GM12892 (cell line): ENCODE measurements at places on chromosomes 12 and 14.

DNA sequence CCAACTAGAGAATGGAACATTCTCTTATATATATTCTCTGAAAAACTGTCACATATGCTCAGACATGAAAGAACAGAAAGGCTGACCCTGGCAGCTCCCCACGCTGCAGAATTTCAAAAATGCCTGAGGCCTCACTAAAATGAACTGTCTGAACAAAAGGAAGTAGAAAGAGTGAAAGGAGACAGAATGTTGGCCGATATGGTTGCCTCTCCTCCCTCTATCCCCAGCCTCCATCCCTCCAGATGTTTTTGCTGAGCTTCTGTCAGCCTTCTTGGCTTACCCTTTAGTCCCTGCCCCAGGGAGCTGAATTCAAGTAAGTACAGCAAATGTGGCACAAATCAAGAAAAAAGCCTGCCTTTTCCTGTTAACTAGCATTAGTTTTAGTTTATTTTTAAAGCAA, 6.9 kb downstream of the SMCO2 start:
- no peak for DNase-seq

DNA sequence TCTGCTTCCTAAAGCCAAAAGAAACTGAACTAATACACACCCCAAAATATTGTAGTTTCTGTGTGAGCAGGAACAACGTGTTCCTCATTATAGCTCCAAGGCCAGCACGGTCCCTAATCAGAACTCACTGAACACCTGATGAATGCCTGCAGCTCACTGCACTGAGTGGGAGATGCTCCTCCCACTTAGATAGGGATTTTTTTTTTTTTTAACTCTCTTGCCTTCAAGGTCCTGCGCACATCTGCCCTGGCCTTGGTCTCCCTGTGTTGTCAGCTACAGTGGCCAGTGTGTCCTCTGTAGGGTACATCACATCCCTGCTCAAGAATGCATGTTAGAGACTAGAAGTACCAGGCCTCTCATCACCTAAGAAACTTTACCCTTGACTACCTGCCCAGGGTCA, 44.3 kb upstream of the TMPO start:
- DNase-seq: no peak

GRCh38 chr14:62097072-62097471, 334.9 kb downstream of the SNAPC1 start:
- DNase-seq: no peak

DNA sequence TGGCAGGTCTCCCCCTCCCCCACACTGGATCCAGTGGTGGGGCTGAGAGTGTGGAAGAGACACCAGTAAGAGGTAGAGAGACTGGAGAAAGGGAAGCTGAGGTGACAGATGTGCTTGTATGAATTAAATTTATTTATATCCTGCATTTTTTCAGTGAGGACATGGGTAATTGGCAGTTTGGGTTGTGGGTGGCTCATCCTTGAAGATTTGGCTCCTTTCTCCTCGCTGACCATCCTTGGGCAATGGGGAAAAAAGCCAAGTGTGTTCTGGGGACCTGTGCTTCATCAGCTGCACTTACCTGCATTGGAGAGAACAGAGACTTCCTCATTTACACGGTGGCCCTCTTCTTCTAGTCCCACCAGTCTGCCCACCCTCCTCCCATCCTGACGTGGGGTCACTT, 86.4 kb downstream of the RFX4 start:
- no peak for DNase-seq

- no peak for DNase-seq
Measured at GRCh38 chr12:45938566-45938965, 51.8 kb downstream of the SCAF11 start.

DNA sequence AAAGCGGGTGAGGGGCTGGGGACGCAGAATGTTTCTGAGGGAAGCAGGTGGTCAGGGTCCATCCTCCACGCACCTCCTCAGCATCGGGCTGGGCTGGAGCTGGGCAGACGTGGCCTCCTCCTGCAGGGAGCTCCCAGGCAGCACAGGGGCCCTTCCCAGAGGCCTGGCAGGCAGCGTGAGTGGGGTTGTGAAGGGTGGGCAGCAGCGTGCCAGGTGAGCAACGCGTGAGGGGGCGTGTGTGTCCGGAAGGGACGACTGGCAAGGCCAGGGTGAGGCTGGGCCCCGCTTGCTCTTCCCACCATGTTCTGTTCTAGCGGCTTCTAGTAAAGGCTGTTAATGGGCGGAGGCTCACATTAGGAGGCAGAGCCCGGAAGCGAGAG, 17.1 kb downstream of the ANKRD9 start:
- no peak for DNase-seq

DNA sequence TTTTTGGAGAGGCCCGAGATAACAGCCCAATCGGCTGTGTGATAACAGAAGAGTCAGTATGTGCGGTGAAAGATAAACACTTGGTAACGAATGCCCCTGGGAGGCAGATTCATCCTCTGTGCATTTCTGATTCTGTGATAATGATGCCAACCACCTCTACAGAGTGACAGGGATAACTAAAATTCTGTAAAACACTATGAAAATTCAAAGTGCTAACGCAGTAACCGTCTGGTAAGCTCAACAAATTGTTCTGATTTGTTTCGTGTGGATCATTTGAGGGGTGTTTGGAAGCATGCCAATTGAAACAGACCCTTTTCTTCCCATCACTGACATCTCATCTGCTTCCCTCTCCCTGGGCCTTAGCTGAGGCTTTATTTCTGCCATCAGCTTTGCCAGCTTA, 76.3 kb downstream of the ESR2 start:
- DNase-seq: no peak

GRCh38 chr12:66678338-66679275, at the start of gene GRIP1:
GRIP1 (minus strand) TSS chr12:66679076; CDS start chr12:66678904, 172 bp downstream.
- DNase-seq: no peak

DNA sequence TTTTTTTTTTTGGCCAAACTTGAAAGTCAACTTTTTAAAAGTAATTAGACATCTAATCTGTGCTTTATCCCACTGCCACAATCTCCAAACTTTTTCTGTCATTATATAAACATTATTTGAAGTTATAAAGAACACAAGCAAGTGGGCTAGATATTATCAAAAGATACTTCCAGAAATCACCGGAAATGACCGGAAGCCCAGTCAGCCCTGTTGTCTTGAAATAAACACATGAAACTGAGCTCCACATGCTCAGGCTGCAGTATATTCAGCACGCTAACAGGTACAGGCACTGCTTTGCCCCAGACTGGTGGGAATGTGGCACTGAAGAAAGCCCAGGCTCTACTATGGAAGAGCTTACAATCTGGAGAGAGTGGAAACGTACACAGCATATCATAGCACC, 158.9 kb upstream of the PLEKHG7 start:
- no peak for DNase-seq

DNA sequence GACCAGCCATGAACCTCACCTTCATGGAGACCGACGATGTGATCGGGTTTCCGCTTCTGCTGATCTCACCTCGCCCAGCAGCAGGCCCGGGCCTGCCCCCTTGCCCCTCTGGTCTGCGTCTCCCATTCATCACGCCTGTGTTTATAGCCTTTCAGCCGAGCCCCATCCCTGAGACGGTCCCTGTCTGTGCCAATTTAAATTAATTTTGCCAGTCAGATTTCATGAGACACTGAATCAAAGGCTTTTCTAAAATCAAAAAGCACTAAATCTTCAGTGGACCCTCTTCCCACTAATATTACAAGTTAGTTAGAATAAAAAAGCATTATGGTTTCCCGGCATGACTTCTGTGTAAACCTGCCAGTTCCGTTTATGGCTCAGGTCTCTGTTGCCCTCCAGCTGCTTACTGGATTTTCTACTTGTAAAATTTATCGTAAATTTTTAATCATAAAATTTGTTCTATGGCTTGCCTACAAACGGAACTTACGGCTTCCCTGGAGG, 155.9 kb downstream of the ESRRB start:
- no peak for DNase-seq

DNA sequence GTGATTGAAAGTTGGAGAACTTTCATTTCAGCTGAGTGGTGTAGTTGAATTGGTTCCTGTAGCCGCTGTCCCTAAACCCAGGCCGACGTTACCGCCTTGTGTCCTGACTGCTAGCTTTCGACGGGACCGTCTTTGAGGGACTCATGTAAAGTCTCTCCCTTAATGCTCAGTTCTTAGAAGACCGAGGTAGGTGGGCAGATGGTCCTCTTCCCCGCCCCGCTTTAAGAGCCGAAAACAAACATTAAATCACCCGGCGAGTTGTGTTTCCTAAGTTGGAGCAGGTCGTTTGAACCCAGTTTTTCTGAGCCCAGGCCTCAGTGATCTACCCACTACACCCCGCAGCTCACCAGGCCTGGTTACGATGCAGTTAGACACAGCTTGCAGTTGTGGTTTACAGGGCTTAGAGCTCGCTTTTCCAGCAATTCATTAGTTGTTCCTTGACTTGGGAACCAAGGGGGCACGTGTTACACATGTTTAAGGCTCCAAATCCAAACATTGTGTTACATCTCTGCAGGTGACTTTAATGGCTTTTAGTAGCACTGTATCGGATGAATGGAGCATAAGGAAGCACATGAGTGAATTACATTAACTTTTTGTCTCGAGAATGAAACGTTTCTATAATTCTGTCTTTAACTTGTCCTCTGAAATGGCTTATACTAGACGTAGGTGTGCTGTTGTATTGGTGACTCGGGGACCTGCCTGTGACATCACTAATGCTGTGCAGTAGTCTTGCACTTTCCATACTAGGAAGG, 790 bp downstream of the NEDD1 start:
- no peak for DNase-seq

- no peak for DNase-seq
Measured at GRCh38 chr14:80404413-80404812, 193.1 kb upstream of the DIO2 start.

- no peak for DNase-seq
Measured at GRCh38 chr12:112370199-112370598, 12.0 kb downstream of the HECTD4 start.

GRCh38 chr14:80426683-80427082, 215.4 kb upstream of the DIO2 start:
- DNase-seq: no peak

DNA sequence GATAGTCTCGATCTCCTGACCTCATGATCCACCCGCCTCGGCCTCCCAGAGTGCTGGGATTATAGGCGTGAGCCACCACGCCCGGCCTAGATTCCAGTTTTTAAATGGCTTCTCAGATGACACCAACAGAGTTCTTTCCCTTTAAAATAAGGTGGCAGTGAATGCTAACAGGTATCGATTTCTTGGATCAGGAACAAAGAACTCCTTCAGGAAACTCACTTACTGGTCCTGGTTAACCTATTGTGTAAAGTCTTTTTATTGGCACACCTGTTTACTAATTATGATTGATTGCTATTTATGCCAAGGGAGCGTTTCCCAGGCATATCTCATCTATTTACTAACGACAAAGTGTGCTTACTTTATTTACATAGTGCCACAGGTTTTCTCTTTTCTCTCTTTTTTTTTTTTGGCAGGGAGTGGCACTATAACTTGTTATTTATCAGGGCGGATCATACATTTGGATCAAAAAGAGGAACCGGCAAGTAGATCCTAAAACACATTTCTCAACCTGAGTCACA, 89.7 kb downstream of the GLT1D1 start:
- DNase-seq: no peak

DNA sequence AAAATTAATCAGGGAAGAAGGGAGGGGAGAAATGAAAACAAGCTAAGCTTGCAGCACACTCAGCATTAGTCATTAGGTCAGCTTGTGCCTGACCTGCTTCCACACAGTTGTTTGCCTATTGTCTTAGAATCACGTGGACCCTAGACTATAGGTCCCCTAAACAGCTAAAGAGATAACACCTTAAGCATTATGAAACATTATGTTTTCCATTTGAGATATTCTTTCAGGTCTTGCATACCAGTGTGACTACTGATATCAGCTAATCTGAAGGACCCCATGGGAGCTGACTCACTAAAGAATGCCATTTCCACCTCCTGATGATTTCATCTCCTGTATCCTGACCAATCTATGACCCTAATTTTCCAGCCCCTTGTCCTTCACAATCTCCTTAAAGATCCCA, 154.1 kb upstream of the FUT8 start:
- DNase-seq: no peak

DNA sequence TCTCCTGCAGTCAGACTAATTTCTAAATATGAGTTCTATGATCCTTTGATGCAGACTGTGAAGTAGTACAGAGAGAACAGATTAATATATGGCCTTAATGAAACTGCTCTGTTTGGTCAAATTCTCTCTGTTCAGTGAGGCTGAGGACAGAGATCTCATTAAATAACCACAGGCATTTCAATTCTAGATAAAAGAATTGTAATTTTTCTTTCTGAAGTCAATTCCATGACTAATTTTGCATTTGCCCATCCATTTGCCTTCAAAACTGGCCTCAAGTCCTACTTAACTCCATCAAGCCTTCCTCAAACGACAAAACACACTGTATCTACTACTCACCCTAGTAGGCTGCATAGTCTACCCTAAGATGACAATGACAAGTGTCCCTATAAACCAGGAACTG, 67.1 kb downstream of the DUSP16 start:
- DNase-seq: no peak

GRCh38 chr12:64706857-64707256, 52.3 kb downstream of the GNS start:
- DNase-seq: no peak

DNA sequence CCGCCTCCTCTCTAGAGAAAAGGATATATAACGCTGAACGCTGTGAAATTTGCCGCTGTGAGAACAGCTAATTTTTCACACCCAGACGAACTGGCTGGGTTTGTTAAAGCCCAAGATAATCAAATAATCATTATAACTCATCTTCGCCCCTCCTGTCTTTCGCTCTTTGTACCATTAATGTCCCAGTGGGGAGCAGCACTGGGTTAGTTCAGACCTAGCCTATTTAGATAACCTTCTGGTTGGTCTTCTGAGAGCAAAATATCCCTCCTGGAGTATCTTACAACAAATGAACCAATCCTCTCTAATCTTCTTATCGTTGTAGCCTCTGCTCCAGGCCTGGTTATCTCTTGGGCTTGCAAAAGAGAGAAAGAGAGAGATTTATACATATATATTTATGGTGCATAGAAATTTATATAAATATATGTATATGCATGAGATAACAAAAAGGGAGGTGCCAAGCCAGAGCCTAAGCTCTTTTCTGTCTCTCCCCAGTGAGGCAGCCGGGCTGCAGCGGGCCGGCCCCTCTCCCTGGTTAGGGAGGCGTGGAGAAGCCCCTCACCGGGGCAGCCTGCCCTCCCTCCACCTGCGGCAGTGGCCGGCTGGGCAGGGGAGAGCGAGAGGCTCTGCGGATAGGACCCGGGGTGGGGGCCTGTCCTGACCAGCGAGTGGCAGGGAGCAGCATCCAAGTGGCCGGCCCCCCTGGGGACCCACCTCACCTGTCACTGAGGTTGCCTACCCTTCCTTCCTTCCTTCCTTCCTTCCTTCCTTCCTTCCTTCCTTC, 202.0 kb upstream of the LHX5 start:
- DNase-seq: no peak

DNA sequence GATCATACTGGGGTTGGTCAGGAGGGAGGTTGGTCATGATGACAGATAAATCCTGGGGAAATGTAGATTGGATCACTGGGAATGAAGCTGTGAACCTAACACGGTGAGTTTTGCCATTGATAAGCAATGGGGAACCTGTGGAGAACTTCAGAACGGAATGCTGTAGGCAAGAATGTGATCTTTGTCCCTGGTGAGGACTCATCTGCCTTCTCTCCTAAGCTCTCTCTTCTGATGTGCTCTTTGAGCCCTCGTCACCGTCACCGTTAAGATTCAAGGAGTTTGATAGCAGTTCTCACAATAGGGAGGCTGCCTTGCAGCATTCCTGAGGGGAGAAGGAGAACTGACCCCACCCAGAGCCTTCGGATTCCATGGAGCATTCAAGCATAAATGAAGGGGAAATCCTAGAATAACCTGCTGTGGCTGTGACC, 217.6 kb downstream of the ANO6 start:
- no peak for DNase-seq

GRCh38 chr14:79383475-79383874, 827.8 kb downstream of the DIO2 start:
- no peak for DNase-seq
